ENCODE measurements at places on chromosomes 1 and 21. TPM values are rescaled to one million over a fixed set of nuclear protein-coding genes. Genes with fewer than 3 reads are reported as not detected.

The NPR1 gene
- total RNA-seq, result 39.7 TPM

GRCh38 chr1:184542291-184542690 lies 155.5 kb downstream of the C1orf21 start:
- DNase-seq, result no peak

The FMO1 gene
- total RNA-seq, result not detected

The IL23R gene
- not detected for total RNA-seq

The MPC2 gene
- total RNA-seq, result 56.2 TPM

DNA sequence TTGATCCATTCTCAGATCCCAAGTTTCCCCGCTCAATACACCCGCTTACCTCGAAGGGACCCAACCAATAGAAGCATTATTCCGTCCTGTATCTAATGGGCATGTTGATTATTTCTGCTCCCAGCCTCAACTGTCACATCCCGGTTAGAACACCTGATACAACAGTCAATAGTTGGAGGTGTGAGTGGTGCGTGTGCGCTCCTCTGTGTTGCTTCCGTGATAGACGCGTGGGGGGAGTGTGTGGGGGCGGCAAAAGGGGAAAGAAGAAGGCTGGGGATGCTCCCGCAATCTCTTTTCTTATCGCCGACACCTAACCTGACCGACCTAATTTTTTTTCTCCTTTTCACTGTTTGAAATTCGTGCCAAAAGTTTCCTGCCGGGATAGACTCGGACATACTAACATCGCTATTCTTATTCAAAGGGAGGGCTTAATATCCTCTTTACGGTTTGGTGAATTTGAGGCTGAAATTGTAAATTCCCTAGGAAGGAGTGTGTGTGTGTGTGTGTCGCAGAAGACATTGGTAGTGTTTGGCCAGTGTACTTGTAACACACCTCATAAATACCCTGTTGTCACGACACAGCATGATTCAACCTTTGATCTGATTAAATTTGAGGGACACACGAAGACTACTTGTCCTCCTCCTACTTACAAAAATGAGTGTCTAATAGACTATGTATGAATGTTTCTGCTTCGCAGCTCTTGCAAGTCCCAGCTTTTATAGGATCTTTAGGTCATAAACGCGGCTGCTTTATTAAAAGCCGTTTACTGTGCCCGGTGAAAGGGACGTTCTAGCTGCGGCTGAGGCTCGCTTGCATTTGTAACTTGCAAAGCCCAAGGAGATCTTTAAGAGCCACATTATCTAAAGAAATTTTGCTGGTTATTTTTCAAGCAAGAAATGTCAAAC lies 1.5 kb upstream of the PROX1 start:
- no peak for DNase-seq

- no peak for DNase-seq
Measured at GRCh38 chr1:181704546-181704945, 221.2 kb downstream of the CACNA1E start.

The RXRG gene
- total RNA-seq, result not detected
